ENCODE measurements at places on chromosomes 11 and 22.

- no peak for DNase-seq
These were observed 679.9 kb downstream of the OPCML start for GRCh38 chr11:132852361-132852760.

GRCh38 chr11:12359761-12360160 lies 17.6 kb upstream of the PARVA start:
- DNase-seq: no peak

- DNase-seq: no peak
These were observed 101.6 kb upstream of the AKIP1 start for GRCh38 chr11:8809241-8809938.

DNA sequence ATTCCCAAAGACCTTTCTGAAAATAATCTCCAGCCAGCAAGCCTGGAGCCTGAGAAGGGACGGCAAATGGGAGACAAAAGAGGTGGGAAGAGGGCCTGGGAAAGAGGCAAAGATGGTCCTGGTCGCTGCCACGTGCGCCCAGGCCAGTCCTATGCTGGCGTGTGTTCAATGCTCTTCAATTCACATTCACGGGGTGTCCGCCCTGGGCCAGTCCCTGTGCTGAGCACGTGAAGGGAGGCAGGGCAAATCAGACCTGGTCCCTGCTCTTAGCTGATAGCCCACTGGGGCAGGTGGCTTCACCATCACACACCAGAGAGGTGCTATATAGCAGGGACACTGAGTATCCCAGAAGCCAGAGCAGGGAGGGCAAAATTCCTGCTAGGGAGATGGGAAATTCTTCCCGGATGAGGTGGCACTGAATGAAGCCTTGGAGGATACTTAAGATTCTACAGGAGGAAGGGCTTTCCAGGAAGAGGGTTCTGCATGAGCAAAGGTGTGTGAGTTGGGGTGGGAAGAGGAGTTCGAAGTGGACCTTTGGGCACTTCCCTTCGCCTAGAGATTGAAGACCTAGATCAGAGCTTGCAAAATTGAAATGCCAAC lies 148.2 kb downstream of the CHST1 start:
- no peak for DNase-seq

DNA sequence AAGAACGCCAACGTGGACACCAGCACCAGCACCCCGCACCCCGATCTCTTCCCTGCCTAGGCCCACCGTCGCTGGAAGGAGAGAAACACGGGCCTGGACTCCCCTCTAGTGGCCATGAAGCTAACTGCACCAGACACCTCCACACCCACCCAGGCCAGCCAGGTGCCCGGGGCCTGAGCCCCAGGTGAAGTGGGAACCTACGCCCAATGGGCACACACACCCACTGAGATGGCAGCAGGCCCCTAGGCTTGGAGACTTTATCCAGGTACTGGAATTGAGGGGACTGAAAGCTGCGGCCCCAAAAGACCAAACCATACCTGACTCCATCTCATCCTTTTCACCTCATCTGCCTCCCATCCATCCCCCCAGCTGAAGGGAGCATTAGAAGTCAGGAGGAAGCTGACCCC lies 81.0 kb downstream of the BUD13 start:
- peak; percentile 43 for DNase-seq

Data from left ventricle myocardium superior (tissue), 1 donor.